ENCODE measurements at places on chromosomes 2 and 18. TPM values are rescaled to one million over a fixed set of nuclear protein-coding genes. Genes with fewer than 3 reads are reported as not detected.

- no peak for DNase-seq
These were observed 1057.5 kb upstream of the FAM98A start for GRCh38 chr2:34656632-34657031.

Gene SLC38A11
- total RNA-seq: not detected

- DNase-seq: no peak
These were observed 59.4 kb upstream of the RMDN2 start for GRCh38 chr2:37865640-37866039.

- no peak for DNase-seq
These were observed 131.0 kb downstream of the TCF4 start for GRCh38 chr18:55457028-55457427.

Gene CXCR1
- total RNA-seq: not detected

Measured in activated naive CD8-positive, alpha-beta T cell treated with anti-CD3 and anti-CD28 coated beads for 36 hours (primary cell).